ENCODE measurements at places on chromosomes 12 and 14.

- DNase-seq = no peak
Measured at GRCh38 chr12:121958541-121959240, 40.3 kb downstream of the CFAP251 start.

GRCh38 chr12:130965668-130966067 lies 12.0 kb downstream of the ADGRD1 start:
- no peak for DNase-seq

GRCh38 chr12:116837097-116837496 lies 44.1 kb downstream of the HRK start:
- no peak for DNase-seq

GRCh38 chr12:114901316-114901715 lies 217.3 kb upstream of the TBX3 start:
- DNase-seq = no peak

GRCh38 chr12:20142956-20143355 lies 225.4 kb upstream of the PDE3A start:
- no peak for DNase-seq

DNA sequence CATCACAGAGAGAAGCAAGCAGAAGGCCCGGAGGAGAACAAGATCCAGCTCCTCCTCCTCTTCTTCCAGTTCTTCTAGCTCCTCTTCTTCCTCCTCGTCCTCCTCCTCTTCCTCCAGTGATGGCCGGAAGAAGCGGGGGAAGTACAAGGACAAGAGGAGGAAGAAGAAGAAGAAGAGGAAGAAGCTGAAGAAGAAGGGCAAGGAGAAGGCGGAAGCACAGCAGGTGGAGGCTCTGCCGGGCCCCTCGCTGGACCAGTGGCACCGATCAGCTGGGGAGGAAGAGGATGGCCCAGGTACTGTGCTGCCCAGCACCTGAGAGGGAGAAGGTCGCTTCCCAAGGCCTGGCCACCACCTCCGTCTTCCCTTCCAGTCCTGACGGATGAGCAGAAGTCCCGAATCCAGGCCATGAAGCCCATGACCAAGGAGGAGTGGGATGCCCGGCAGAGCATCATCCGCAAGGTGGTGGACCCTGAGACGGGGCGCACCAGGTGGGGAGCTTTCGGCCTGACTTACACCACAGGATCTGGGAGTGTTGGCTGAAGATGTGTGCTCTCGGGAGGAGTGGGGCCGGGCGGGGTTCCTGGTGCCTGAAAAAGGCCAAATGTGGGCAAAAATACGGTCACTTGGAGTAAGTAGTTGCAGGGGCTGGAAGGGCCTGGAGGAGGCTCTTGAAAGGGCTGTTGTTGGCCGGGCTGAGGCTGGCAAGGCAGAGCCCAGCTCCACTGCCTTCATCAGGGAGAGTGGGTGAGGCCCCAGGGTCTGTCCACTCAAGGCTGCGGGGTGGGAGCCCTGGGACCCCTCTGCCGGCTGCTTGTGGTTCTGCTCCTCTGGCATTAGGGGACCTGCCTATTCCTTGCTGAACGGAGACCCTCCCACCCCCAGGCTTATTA lies 1.4 kb downstream of the ARL6IP4 start:
- DNase-seq = no peak

DNA sequence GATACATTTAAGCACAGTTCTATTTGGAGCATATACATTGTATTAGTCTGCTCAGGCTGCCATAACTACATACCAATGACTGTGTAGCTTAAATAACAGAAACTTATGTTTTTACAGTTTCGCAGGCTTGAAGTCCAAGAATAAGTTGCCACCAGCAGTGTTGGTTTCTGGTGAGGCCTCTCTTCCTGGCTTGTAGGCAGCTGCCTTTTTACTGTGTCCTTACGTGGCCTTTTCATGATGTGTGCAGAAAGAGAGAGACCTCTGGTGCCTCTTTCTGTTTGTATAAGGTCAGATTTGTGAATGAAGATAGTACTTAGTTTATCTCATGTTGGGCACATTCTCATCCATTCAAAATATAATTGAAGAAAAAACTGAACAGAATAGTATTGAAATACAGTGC lies 636.6 kb downstream of the FLRT2 start:
- no peak for DNase-seq

GRCh38 chr12:11891346-11891745 lies 179.4 kb upstream of the BCL2L14 start:
- DNase-seq = no peak

DNA sequence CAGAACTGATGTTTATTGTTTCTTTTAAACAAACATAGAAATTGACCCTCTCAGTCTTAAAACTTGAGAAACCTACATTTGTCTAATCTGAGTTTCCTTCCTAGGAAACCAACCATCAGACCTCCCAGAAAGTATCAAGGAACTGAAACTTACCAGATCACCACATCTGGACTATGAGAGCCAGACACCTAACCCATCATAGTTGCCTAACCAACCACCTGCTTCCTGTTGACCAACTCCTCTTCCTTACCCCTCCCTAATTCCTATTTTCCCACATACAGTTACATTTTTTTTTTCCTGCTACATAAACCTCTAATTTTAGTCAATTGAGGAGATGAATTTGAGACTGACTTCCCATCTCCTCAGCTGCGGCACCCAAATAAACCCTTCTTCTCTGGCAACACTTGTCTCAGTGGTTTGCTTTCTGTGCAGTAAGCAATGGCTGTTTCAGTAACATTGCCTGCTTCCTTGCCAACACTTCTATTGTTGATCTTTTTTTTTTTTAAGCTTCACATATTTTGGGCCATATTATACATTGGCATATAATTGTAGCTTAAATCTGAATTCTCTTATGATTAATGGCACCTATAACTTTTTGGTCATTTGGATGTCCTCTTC lies 34.3 kb downstream of the KLRD1 start:
- no peak for DNase-seq

GRCh38 chr12:8145754-8146441 lies 10.9 kb upstream of the ZNF705A start:
- no peak for DNase-seq

GRCh38 chr12:49985981-49986380 lies 13.2 kb downstream of the AQP6 start:
- DNase-seq = no peak

DNA sequence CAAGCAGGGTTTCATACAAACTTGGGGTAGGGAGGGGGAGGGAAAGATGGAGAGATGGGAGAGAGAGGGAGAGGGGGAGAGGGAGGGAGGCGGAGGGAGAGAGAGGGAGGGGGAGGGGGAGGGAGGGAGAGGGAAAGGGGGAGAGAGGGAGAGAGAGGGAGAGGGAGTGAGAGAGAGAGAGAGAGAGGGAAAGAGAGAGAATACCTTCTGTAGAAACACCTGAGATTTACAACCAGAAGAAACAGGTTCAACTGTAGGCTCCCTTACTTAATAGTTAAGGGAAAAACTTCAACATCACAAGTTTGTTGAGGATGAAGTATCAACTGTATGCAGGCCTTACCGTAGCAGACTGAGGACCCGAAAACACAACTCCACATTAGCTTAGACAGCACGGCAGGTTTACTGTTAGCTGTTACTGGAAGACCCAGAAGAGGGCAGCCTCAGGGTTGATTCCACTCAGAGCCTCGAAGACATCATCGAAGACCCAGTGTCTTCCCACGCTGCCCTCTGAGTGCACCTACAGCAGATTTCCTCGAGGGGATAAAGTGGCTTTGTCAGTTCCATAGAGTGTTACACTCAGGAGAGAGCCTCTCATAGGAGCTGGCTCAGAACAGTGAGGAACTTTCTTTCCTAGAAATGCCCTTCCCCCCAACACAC lies 72.4 kb downstream of the NT5DC3 start:
- no peak for DNase-seq

- DNase-seq = no peak
Measured at GRCh38 chr12:11830307-11830801, 180.9 kb downstream of the ETV6 start.

DNA sequence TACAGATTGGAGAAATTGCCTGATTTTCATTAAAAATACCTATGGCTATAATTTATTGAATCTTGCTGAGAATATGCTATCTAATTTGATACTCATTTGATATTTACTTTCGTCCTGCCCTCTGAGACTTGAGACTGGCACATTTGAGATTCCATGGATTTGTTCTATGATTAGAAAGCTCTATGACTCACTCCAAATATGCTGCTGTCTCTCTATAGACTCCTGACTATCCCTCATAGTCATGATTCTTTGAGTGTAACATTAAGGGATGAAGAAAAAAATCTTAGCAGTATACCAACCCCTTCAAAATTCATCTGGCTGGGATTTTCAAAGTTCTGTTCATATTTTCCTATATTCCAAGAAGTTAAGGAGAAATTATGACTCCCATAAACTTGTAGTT lies 191.9 kb downstream of the LRIG3 start:
- no peak for DNase-seq

DNA sequence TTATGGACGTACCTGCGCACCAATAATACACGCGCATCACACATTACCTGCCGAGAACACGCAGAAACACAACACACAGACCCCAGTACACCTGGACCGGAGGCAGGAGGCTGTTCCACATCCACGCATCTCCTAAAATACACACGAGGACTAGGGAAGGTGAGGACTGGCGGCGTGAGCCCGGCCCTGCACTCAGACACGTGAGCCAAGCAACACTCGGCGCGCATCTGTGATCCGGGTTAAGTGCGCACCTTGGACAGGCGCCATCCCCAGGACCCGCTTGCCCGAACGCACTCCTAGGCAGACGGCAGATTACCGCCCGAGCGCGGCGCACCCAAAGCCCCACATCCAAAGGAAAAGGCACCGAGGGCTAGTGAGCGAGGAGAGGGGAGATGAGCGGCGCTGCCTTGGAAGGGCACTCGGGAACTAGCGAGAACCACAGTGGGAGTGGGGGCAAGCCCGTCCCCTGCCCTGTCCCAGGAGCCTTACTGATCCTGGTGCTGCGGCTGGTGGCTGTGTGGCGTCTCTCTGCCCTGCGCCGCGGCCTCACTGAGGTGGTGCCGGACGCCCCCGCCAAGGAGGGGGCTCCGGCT lies 417 bp downstream of the GLS2 start:
- DNase-seq = no peak

DNA sequence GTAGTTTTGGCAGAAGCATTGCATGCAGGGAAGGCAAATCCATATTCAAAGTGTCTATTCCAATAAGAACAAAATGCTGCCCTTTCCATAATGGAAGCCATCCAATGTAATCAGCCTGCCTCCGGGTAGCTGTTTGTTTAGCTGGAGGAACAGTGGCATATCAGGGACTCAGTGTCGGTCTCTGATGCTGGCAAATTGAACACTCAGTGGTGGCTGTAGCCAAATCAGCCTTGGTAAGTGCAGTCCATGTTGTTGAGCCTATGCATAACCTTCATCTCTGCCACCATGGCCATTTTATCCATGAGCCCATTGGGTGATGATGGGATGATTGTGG lies 147.8 kb upstream of the MAX start:
- DNase-seq = no peak

GRCh38 chr12:27008081-27008480 lies 6.1 kb downstream of the TM7SF3 start:
- DNase-seq = no peak

DNA sequence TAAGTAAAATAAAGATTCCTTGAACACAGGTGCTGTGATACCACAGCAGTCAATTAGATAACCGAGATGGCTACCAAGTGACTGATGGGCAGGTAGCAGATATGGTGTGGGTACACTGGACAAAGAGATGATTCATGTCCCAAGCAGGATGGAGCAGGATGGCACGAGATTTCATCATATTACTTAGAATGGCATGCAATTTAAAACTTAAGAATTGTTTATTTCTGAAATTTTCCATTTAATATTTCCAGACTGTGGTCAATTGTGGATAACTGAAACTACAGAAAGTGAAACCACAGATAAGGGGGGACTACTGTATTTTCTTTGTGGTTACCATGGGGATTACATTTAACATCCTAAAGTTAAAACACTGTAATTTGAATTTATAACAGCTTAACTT lies 7.5 kb upstream of the ZFP36L1 start:
- DNase-seq = no peak

DNA sequence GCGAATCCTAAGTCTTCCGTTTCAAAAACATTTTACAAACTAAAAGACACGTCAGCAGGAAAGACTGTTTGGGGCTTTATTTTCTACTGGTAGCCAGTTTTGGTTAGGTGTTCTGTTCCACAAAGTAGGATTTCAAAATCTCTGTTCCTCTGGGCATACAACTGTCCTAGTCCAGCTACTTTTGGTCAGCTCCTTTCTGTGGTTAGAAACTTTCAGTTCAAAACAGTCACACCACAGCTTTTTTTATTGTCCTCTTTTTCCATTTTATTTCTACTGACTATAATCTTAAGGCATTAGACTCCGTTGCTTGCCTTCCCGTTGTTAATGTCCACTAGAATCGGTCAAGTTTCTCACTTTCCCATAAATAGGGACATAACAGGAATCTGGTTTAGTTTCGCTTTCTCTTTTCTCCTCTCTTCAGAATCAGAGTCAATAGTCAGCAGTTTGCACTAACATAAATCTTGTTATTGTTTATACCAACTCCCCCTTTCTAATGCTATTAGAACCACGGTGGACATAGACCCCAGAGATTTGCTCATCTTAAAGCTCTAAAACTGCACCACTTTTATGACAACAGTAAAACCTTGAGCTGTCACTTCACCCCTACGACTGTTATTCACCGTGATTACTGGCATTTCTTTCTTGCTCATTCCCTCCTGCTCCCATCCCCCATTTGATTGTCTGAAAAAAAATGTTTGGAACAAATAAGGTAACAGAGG lies 41.5 kb upstream of the NPAS3 start:
- no peak for DNase-seq

- no peak for DNase-seq
Measured at GRCh38 chr12:113006641-113007040, 28.3 kb downstream of the OAS2 start.

GRCh38 chr14:69688299-69688649 lies 76.9 kb downstream of the SUSD6 start:
- no peak for DNase-seq

GRCh38 chr12:106078358-106079010 lies 60.3 kb downstream of the NUAK1 start:
- no peak for DNase-seq

- no peak for DNase-seq
Measured at GRCh38 chr14:83071888-83072501, 1538.3 kb upstream of the SEL1L start.

DNA sequence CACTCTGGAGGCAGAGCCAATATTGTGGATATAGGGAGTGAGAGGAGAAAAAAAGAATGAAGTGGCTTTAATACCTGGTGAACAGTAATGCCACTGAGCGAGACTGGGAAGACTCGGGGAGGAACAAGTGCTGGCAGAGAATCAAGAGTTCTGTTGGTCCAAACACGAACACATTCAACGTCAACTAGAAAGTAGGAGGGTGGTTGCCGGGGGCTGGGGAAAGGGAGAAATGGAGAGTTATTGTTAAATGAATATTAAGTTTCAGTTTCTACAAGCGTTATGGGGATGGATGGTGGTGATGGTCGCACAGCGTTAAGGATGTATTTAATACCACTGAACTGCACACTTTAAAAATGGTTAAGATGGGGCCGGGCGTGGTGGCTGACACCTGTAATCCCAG lies 2.8 kb downstream of the SPRING1 start:
- no peak for DNase-seq

DNA sequence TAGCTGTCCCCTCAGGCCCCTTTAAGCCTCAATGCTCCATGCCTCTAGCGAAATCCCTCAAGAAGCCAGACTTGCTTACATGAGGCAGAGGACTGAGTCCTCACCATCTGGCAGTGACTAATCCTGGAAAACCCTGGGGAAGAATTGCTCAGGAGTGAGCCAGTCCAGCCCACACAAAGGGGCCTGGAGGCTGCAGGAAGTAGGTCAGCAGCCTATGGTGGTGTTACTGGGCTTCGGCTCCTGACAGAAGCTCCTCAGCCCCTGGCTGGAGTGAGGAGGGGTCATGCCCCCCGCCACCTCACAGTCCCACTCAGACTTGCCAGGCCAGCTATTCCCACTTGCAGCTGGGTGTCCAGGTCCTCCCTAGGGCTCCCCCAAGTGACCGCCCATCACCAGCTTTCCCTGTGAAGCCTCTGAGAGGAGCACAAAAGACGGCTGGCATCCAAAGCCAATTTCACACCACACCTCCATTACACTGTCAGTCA lies 250.5 kb downstream of the DPF3 start:
- no peak for DNase-seq
